Stimulated activated CD4-positive, alpha-beta T cell treated with anti-CD3 and anti-CD28 coated beads, TNF-alpha, amount 100 ng/mL, for 4 hours (primary cell): ENCODE measurements at places on chromosomes 5 and 9.

DNA sequence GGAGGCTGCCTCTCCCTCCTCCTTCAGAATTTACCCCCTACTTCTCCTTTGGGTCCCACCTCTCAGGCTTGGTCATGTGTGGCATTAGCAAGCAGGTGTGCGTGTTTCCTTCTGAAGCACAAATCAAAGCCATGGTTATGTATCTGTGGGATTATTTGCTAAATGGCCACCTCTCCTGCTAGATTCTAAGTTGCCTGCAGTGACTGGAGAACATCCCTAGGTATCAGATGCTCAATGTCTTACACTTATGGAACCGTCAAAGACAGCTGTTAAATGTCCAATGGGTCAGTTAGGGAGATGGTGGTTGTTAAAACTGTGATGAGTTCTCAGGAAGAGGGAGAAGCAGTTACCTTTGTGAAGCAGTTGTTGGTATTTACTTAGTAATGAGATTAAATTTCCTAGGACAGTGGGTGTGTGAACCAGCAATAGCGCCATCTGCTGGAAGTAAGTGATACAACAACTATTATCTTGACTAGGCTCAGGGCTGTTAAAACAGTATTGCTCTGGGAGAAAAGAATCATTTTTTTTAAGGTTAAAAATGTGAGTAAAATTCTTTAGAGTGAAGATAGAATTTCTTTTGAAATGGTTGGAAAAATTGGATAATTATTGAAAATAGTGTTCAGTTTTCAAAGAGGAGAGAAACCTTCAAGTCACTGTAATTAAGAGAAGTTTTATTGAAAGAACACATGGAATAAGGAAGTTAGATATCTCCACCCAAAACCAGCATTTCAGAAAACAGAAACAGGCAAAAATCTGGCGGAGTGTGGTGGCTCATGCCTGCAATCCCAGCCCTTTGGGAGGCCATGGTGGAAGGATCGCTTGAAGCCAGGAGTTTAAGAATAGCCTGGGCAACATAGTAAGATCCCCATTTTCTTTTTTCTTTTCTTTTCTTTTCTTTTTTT, 71.3 kb downstream of the TMC1 start:
- DNase-seq: no peak

DNA sequence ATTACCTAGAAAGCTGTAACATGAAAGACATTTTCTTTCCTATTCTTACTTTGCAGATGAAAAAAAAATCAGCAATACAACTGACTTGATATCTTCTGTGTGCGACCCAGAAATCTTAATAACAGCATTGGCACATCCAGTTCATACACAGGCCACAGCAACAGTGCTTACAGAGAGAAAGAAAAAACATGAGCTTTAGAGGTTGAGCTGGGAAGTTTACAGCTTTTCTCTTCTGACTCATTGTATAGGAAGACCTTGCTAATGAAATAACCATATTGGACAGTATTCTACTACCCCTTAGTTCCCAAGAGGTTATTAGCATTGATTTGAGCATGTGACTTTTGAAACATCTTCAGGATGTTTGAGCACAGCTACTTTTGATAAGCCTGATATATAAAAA, 1033.4 kb upstream of the DMAC1 start:
- DNase-seq: no peak

GRCh38 chr9:104982543-104982942, 54.6 kb upstream of the ABCA1 start:
- DNase-seq: no peak

DNA sequence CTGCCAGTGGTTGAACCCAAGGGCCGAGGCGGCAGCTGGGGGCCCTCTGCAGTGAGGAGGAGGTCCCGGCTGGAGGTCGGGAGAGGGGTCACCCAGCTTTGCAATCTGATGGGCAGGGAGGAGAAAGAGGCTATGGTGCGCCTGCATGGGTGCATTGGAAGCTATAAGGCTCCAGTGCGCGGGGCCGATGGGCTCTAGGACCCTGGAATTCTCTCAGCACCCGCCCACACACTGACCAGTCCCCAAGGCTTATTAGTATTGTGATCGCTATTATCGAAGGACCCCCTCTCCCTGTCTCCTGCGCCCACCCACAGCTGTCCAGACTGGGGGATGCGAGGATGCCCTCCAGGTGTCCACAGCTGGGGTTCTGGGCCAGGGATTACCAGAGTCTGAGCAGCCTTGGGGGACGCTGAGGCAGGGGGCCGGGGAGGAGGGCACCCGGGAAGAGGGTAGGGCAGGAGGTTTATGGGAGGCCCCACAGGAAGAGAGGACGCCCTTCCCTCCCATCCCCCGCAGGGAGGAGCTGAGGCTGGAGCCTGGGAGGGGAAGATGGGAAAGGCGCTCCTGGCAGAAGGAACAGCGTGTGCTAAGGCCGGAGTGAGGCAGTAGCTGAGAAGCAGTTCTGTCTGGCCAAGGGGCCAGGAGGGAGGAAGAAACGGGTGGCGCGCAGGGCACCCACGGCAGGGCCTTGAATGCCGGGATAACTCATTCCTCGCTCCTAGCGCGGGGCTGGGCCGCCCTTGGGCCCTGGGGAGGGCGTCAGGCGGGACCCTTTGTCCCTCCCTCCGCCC, 24.2 kb downstream of the C9orf50 start:
- DNase-seq: no peak

- no peak for DNase-seq
These were observed 342.6 kb downstream of the DMAC1 start for GRCh38 chr9:7456793-7457530.
